Fibroblast of skin of scalp (primary cell): ENCODE measurements at places on chromosomes 3 and 15.

GRCh38 chr3:111047812-111048435 is 23.7 kb upstream of the NECTIN3 start:
- no peak for DNase-seq

DNA sequence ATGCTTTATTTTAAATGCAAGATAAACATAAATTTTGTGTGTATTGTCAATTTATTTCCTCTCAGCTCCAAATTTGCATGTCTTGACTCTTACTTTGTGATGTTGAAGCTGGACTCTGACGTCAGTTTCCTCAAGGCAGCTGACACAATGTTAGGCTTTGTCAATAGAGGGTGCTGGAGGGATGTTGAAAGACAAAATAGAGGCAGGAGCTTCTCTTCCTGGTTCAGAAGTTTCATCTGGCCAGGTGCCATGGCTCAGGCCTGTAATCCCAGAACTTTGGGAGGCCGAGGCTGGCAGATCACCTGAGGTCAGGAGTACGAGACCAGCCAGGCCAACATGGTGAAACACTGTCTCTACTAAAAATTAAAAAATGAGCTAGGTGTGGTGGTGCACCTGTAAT is 408.6 kb downstream of the GBE1 start:
- peak; percentile 8 for DNase-seq

DNA sequence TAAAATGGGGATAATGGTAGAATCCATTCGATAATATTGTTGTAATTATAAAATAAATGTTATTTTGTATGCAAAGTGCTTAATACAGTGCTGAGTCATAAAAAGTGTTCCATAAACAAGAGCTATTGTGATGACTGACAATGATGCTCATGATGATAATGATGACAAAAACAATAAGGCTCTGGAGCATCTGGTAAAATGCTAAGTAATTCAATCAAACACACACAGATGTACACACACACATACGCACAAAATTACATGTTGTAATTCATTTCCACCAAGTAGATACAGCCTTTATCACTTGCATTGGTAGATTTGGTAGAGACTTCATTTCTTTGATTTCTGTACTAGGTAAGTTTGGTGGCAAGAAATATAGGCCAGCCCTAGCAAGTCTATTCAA is 163.8 kb downstream of the FHIT start:
- DNase-seq, result no peak

- DNase-seq, result peak; percentile 88
Measured at GRCh38 chr15:48555241-48555881, 90.1 kb downstream of the FBN1 start.

DNA sequence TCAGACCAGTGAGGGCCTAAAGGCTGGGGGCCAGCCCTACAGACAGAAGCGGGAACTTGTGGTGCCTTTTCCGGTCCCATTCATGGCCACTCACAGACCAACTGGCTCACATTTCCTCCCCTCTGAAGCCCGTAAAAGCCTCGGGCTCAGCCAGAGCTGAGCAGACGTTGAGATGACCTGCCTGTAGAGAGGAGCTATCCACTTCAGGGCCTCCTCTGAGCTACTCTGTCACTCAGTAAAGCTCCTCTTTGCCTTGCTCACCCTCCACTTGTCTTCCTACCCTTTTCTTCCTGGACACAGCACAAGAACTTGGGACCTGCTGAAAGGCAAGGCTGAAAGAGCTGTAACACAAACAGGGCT is 53.5 kb downstream of the SLMAP start:
- no peak for DNase-seq

- DNase-seq, result no peak
Measured at GRCh38 chr3:61686228-61686648, 124.9 kb downstream of the PTPRG start.

DNA sequence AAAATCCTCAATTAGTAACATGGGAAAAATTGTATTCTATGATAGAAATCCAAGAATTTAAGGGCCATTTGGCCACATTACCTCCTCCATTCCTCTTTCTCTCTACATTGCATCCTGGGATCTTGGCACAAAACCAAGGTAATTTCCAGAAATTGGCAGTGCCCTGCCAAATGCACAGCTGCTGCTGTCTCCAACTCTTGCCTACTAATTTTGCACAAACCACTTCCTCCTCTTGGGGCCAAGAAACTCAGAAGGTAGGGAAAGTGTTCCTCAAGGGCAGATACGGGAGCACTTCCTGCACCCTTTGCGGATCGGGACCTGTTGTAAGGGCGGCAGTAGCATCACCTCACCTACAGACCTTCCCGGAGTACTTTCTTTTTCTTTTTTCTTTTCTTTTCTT is 57.8 kb downstream of the MAP3K13 start:
- DNase-seq, result peak; percentile 4

DNA sequence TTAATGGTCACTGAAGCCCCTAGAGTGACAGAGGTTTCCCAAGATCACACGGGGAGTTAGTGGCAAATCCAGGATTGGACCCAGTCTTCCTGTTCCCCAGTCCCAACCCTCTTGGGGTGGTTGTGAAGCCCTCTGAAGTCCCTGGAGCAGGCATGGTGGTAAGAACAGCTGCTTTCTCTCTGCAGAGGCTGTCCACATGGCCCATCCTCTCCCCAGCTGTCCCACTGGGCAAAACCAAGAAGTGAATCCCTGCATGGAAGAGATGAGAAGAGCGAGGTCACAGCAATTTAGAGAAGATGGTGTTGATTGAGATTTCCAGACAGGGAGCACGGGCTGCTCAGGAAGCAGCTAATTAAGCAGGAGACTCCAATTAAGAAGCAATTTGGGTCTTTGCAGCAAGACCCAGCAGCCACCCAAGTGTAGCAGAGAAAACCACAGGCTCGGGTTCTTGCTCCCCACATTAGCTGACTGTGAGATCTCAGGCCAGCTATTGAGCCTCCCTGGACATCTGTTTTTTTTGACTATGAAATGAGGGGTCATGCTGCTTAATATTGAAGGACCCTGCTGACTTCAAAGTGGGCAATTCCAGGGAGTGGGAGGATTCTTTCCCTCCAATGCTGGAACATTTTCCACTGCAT is 14.8 kb upstream of the HDAC11 start:
- DNase-seq, result no peak

DNA sequence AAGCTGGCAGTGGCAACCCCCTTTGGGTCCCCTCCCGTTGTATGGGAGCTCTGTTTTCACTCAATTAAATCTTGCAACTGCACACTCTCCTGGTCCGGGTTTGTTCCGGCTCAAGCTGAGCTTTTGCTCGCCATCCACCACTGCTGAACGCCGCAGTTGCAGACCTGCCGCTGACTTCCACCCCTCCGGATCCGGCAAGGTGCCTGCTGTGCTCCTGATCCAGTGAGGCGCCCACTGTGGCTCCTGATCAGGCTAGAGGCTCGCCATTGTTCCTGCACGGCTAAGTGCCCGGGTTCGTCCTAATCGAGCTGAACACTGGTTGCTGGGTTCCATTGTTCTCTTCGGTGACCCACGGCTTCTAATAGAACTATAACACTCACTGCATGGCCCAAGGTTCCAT is 22.8 kb downstream of the CHST2 start:
- no peak for DNase-seq
